Lung (tissue), 17 donors: ENCODE measurements at places on chromosomes 11 and 22. TPM values are rescaled to one million over a fixed set of nuclear protein-coding genes. Genes with fewer than 3 reads are reported as not detected.

- no peak for DNase-seq
Measured at GRCh38 chr11:115383431-115383830, 120.8 kb downstream of the CADM1 start.

DNA sequence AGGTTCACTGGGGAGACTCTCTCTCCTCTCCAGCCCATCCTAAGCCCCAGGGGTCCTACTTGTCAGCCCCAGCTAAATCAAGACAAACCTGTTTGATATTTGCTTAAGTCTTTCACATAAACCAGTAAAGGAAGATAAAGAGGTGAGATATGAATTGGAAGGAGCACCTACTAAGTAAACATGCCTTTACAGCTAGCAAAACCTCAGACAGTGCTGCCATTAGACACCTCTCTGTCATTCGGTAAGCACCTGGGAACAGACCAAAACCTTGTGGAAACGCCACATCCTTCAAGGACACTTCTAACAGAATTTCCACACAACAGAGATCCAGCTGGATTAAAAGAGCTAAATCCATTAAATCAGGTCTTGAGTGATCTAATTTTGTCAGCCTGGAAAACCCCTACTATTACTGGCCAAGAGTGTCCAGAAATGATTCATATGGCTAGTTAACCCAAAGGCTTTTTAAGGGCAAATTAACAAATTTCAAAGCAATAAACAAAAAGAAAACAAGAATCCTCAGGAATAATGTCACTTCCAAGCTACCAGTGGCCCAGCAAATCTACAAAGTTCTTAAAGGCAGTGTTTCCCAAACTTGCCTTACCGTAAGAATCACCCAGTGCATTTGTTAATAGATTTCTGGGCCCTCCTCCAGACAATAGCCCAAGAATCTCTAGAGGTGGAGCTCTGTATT is 2.4 kb downstream of the VPS37C start:
- DNase-seq = no peak

- no peak for DNase-seq
Measured at GRCh38 chr11:99275521-99275920, 254.8 kb downstream of the CNTN5 start.

GRCh38 chr11:27592098-27592780 is 85.7 kb upstream of the LIN7C start:
- no peak for DNase-seq

DNA sequence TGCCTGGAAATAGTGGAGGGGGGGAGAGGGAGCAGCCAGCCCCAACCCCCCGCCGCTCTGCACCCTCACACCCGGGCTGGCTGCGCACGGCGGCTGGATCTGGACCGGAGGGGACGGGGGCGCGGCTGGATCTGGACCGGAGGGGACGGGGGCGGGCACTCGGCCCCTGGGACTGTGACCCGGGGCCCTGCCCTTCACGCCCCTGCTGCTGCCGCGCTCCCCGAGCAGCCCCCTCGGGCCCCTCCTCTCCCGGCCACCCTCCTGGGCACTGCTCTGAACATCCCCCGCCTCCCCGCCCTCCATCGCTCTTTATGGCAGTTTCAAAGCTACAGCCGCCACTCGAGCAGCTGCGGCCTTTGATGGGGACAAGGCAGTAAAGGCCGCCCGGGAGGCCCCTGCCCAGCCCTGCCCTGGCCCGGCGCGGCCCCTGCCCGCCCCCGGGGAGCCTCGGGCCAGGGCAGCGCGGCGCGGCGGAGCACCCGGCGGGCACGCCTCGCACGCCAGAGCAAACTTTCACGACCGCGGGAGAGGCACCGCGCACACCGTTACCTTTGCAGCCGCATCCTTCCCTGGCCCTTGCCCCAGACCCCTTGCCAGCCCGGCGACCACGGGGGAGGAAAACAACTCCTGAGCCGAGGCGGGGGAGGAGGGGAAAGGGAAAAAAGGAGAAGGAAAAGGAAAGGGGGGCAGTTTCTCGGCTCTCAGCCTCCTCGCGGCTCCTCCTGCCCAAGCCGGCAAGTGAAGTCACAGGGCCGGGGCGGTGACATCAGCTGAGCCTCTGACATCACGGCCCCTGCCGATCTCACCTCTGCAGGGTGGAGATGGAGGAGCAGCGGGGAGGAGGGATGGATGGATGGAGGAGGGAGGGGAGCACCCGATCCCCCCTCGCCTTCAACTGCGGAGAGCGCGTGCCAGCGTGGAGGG is 13.1 kb upstream of the TCF20 start:
- peak; percentile 65 for DNase-seq

- no peak for DNase-seq
Measured at GRCh38 chr22:46578251-46578823, 40.9 kb upstream of the CELSR1 start.

DNA sequence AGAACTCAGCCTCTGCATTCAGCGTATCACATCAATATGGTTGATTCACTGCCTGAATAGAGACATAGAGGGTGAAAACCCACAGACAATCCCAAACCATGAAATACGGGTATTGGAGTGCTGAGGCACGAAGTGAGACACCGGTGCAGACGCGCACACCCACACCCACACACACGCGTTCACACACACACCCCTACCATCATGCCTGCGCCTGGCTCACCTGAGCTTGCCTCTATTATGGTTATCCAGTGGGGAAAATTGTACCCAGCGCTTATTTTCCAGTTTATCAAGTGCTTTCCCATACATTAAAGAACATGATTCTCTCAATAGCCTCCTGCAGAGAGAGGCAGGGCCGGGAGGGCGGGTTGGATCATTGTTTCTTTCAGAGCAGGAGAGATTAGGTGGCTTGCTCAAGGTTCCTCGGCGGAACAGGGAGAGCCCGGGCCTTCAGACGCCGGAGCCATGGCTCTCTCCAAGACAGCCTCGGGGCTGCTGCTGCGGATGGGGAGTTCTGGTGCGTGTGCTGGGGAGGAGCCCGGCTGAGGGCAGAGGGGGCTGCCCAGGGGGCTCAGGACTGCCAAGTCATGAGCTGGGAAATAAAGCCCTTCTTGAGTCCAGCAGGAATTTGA is 78.9 kb upstream of the THY1 start:
- DNase-seq = no peak

DNA sequence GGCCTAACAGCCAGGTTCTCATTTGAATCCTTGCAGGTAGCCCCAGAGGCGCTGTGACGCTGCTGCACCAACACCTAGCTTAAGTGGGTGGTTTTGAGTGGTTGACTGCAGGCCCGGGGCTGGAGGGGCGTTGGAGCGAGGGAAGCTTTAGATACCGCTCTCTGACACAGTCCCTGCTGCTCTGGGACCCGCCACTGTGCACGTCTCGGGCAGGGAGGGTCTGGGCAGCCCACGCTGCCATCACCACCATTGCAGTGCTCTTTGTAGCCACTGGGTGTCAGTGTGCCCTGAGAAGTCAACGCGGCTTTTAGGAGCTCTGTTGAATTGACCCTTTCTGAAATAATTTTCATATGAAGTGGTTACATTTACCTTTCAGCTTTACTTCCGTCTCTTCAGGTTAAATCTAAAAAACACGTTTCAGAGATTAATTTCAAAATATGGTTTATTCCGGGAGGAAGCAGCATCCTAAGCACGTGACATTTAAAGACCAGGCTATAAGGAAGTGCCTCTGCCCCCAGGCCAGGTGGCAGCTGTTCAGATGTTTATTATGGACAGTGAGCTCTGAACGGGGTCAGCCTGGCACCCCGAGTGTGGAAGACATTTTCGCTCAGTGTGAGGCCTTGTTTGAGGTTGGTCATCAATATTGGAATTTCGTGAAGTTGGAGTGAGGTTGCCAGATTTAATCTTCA is 30.9 kb upstream of the PARVB start:
- peak; percentile 74 for DNase-seq

DNA sequence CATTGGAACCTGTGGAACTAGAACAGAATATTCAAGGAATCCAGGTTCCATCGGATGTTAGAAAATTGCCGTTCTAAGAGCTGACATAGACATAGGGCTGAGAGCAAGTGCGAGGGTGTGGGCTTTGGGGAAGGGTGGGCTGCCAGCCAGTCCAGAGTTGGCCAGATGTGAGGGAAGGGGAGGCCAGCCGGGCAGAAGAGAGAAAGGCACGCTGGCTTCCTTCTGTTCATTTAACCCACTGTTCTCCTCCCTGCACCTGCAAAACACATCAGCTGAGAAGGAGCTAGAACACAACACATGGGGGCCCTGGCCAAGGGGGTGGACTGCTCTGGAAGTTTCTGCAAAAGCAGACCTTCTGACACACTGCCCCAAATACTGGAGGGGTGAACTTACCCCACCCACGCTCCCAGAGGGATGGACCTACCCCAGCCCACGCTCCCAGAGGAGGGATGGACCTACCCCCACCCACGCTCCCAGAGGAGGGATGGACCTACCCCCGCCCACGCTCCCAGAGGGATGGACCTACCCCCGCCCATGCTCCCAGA is 98.0 kb downstream of the SHANK2 start:
- no peak for DNase-seq

- DNase-seq = no peak
Measured at GRCh38 chr11:15935373-15935772, 421.0 kb downstream of the SOX6 start.

DNA sequence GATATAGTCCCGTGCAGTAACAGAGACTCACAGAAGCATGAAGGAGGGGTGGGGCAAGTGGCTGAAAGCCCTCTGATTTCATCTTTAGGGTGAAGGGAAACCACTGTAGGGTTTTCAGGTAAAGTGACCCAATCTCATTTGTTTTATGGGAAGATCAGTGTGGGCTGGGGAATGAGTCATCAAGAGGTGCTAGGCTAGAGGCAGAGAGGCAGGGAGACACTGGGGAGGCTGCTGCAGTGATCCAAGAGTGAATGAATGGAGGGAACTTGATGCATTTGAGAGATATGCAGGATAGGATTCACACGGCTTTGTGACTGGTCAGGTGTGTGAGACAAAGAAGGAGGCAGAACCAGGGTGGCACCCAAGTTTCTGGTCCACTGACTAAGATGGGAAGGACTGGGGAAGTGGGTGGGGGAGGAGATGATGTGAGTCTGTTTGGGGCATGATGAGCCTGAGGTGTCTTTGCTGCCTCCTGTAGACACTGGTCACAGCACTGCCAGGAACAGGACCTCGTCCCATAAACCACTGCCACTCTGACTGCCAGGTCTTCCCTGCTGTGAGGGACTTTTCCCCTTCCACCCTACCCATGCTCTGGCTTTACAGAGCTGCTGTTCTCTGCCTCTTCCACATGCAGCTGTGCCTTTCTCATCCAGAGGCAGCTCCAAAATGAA is 239.0 kb downstream of the TENM4 start:
- DNase-seq = no peak

DNA sequence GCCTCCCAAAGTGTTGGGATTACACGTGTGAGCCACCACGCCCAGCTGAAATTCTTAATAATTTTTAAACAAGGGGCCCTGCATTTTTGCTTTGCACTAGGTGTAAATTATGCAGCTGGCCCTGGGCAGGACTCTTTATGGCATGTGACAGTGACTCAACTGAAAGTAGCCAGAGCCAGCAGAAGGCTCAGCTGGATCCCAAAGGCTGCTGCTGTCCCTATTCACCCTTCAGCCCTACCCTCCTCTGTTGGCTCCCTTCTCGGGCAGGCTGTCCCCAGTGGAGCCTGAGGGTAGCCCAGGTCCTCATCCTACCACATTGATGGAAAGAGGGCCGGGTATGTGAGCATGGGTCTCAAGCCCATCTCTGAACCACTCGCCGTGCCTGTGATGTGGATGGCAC is 45.6 kb downstream of the CD82 start:
- DNase-seq = no peak

DNA sequence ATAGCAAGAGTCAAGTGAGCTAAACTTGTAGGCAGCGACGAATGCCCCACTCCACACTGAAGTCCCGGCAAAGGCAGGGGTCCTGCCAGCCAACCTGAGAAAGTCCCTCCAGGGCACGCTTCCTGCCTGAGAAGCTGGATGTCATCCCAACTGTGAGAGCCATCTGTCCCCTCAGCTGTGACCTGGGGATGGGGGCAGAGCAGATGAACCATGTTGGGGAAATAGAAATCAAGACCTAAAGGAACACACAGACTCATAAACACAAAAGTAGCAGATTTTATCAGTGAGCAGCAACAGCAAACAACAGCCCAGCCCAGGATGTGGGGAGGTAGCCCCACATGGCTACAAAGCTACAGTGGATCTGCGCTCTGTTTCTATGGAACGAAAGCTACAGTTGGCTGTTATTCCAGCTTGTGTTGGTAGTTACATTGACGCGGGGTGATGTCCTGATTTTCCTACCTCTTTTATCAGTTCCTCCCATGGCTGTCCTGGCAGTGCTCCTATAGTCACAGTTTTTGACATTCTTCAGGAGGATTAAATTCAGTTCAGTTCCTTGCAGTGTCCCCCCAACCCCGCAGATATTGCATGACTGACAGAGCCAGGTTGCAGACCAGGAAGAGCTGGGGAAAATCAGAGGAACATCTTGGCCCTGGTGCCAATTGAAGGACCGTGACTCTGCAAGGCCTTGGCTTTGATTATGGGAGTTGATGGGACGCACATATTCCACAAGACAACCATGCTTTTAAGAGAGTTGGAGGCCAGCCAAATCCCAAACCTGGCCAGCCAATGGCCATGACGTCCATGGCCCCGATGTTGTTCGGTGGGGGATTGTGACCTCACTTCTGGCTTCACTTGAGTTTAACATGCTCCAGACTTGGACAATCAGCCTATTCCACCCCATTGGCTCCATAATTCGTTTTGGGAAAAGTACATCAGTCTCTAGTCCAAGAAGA is 14.6 kb downstream of the MRGPRD start:
- DNase-seq = no peak

DNA sequence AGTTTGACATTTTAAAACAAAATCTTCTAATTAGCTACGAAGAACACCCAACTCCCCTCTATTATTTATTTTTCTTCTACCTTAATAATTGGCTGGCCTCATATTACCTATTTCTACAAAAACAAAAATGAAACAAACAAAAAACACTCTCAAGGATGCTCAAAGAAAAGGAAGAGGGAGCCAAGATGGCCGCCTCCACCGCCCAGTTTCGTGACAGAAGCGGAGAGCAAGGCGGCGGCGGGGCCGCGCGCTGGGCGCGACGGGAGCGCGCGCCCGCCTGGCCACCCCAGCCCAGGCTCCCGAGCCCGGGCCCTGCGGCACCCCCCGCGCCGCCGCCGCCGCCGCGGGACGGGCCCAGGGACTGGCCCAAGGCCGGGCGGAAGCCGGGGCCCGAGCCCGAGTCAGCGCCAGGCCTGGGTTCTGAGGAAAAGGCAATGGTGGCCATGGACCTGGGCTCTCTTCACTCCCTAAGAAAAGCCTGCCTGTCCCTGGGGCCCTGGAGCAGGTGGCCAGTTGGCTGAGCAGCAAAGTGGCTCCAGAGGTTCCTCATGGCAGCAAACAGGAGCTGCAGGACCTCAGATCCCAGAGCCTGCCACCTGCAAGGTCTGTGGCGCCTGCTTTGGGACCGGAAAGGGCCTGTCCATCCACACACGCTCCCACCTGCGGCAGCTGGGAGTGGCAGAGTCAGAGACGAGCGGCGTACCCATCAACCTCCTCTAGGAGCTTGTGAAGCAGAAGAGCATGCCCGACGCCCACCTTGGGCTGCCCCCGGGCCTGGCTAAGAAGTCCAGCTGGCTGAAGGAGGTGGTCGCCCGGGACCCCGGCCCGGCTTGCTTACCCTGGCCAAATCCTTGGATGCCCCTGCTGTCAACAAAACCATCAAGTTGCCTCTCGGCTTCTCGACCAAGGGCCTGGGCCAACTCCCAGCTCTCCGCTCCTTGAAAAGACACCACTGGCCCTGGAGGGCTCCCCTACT is 543.2 kb upstream of the CCDC179 start:
- DNase-seq = no peak

- DNase-seq = no peak
Measured at GRCh38 chr22:37588546-37589215, 8.8 kb upstream of the LGALS2 start.

Gene KRTAP5-8
- not detected for total RNA-seq

Gene C11orf52
- total RNA-seq = 11.1 TPM

Gene FAM227A
- total RNA-seq = 9.9 TPM

Gene KLHL35
- total RNA-seq = 1.2 TPM

Gene ALKBH8
- total RNA-seq = 10.9 TPM

Gene RFPL2
- not detected for total RNA-seq

Gene TTC12
- 43.2 TPM for total RNA-seq

Gene KRTAP5-10
- total RNA-seq = not detected

Gene MYOD1
- total RNA-seq = not detected
